Astrocyte of the cerebellum (primary cell): ENCODE measurements at places on chromosomes 2 and 18.

DNA sequence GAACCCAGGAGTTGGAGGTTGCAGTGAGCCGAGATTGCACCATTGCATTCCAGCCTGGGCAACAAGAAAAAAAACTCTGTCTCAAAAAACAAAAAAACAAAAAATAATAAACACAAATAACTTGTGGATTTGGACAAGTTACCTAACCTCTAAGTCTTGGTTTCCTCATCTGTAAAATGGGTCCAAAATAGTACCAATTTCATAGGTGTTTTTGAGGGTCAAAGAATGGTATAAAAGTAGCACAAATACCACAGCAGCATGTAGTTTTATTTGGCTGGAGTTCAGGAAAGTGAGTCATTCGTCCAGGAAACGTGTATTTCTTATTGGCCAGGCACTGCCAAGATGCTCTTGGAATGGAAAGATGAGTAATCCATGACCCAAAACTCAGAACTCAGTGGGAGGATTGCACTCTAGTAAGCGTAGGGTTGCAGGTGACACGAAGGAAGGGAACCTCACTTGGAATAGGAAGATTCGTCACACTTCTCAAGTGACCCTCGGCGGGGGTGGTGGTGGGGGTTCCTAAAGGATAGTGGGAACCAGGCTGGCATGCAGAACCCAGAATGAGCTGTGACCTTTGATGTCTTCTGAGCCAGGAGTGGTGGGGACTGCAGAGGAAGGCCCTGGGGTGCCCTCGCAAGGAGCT, 24.4 kb downstream of the GRHL1 start:
- DNase-seq: peak; percentile 94

DNA sequence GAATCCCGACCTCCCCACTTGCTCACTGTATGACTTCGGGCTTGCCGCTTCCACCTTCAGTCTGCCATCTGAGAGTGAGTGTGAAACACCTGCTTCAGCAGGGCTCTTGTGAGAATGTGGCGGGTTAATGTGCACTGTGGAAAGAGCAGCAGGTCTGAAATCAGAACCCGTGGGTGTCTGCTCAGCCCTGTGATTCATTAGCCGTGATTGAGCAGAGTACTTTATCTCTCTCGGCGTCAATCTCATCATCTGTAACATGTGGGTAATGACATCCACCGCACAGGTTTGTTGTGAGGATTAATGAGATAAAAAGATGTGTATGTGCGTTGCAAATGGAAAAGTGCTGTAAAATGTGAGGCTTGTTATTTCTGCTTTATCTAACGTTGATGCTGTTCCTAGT, 128.6 kb downstream of the LRATD1 start:
- no peak for DNase-seq

DNA sequence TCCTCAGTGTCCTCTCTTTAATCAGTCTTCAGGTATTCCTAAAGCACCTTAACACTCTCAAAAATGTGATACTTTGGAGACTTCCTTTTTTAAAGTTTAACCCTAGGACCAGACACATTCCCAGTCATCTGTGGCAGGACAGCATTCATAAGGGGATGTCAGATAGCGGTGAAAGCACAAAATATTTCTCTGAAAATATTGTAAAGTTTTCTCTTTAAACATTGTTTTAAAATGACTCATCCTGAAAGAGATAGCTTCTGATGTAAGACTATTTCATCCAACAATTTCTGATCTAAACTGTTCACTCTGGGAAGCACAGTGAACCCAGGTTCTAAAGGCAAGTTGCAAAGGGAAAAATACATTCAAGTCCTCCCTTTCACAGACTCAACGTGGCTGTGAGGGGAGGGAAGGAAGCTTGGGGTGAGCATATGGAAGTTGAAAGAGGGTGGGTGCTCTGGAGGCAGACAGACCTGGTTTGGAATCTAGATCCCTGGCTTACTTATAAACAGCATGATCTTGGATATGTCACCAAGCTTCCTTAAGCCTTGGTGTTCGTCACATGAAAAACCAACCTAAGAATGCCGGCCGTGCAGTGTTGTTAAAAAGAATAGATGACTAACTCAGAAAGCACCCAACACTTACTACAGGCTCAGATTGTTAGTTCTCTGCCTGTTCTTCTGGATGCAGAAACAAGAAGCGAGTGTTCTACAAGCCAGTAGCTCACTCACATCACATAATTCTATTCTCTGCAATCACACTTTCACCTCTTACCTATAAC, 12.1 kb downstream of the GALNT14 start:
- no peak for DNase-seq

- peak; percentile 20 for DNase-seq
Observed at GRCh38 chr18:68103561-68103960, 587.0 kb upstream of the DSEL start.

- DNase-seq: no peak
Observed at GRCh38 chr2:202346180-202346579, 29.9 kb upstream of the BMPR2 start.

DNA sequence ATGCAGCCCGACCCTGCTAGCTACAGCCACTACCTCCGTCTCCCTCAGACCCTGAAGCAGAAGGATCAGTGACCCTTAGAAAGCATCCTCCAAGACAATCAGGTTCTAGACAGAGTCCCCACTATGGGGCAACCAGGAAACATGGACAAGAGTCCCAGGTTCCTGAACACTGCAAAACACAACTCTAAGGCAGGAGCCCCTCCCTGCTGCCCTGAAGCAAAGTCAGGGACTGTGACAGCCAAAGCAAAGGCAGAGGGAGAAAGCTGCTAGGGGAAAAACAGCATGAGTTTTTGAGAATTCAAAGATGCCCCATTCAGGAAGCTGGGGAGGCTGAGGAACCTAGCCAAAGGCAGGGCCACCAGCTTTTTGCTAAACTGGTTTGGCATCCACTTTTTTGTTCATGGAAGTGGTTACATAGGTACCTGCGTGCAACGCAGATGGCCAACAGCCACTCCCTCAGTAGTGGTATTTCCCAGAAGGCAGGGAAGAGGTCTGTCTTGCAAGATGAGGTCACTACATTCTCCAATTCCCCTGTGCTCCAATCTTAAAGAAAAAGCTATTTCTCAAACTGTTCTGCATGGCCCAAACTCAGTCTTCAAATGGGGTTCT, 33.2 kb downstream of the MYO5B start:
- DNase-seq: no peak

DNA sequence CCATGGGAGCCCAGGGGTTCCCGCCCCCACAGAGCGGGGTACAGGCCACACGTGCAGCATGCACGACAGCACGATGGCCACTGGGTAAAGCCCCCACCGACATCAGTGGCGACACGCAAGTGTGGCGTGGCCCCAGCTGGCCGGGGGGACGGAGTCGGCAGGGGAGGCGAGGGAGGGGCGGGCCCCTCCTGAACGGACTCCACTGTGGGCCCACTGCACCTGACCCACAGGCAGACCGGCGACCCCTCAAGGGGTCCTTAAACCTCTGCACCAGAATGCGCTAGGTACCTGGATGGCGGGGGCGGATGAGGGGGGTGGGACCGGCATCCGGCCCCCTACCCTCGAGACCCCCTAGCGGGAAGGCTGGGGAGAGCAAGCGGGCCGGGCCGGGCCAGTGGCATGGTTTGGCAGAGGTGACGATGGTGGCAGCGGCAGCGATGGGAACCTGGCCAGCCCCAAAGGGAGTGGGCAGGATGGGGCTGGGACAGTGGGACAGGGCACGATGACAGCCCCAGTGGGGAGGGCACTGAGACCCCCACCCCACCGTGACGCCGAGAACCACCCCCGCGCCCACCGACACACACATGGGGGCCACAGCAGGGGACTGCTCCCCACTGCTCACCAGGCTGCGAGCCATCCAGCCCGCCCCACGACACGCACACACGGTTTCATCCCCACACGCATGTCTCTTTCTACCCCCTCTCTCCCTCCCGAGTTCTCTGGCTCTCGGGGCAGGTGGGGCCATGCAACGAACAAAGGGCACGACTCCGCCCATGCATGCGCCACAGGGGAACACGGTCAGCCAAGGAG, 91.9 kb upstream of the ANKRD30BL start:
- no peak for DNase-seq

GRCh38 chr2:197308585-197308984, 2.0 kb downstream of the ANKRD44 start:
- DNase-seq: no peak

GRCh38 chr2:69375494-69376353, 11.3 kb downstream of the GFPT1 start:
- no peak for DNase-seq

DNA sequence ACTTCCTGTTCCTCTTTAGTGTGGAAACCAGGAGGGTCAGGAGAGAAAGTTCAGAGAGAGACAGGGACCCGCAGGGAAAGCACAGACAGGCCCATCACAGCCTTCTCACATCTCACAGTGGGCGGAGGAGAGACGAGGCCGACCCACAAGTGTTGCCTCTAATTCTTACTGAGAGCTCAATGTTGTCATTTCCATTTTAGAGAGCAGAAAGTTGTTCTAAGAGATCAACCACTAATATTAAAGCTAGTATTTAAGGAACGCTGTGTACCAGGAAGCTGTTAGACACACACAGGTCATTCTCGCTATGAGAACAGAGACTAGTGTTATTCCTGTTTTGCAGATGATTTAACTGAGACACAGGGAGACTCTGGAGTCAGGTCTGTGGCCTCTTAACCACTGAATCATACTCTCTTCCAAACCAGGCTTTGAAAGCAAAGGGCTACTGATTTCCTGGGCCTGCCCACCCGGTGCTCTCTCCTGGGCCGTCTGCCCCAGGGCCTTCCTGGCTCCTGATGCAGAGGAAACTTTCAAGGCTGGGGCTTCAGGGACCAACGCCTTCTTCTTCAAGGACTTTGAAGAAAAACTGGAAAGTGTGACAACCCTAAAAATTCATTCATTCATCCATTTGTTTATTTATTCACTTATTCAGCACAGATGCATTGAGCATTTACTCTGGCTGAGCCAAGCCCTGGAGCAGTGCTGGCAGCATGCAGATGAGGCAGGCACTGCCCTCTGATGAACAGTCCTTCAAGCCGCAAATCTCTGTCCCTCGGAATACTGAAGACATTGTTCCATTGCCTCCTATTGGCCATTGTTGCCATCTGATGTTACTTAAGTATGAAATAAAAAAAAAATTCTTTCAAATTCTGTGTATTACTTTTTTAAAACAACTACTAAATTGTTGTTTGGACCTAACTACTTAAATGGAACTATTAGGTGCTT, 37.2 kb upstream of the BIN1 start:
- DNase-seq: no peak

DNA sequence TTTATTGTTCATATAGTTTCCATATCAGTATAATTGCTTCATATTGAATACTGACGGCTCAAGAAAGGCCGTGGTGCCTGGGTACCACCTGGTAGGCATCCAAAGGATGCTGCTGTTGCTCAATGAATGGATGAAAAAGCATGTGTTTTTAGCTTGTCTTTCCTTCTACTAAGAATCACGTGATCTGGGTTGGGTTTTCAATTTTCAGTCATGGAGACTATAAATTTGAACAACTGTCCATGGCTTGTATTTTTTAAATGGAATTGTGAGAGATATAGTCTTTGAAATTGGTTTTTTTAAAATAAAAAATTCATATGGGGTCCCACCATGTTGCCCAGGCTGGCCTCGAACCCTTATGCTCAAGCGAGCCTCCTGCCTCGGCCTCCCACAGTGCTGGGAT, 25.3 kb downstream of the EMILIN2 start:
- DNase-seq: no peak

GRCh38 chr2:71781695-71782228, 328.4 kb downstream of the DYSF start:
- DNase-seq: no peak

DNA sequence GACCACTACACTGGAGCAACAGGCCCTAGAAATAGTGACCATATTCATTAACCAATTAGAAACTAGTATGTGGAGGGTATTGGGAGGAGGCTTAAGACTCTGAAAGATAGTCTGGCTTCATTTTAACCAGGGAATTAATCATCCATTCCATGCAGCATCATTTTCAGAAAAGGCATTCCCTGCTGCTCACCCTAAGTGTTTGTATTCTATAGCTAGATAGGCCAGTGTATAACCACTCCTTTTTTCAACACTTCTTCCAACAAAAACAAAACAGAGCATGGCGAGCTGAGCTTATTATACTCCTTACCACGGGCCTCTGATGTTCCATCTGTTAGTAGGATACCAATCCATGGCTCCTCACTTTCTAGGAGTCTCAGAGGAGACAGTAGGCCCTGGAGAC, 112.0 kb upstream of the PKDCC start:
- DNase-seq: no peak

- no peak for DNase-seq
Observed at GRCh38 chr18:67300498-67300897, 216.0 kb downstream of the DSEL start.
